ENCODE measurements at places on chromosomes 12 and 14.

DNA sequence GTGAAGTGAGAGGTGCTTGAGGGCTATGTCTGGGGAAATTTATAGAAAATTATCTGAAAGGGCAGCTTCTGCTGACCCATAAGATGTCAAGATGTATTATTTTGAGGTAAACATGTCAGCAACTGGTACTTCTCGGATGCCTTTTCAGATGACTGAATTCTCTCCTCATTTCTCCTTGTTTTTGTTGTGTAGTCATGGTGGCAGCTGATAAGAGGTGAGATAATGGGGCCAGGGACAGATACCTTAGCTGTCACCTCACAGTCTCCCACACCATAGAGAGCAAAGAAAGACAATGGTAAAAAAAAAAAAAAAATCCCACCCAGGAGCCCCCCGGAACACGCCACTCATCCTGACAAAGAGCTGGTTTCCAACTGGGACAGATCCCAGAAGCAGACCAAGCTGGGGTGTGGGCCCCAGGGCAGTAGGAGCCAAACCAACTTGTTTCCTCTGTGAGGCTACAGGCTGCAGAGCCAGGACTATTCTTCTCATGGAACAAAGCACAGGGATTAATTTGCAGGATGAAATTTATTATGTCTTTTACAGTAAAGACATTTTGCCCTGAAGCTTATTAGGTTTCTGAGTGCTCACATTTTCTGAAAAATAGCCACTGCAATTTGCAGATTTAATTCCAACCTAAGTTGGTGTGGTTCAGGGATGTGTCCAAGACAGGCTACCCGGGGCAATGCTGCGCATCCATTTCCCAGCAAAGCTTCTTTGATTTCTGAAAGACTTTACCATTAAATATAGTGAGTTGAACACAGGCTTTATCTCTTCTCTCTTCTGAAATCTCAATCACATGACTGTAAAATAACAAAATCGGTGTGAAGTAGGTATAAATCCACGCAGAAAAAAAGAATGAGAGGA is 52.2 kb downstream of the NDUFA12 start:
- DNase-seq, result no peak

DNA sequence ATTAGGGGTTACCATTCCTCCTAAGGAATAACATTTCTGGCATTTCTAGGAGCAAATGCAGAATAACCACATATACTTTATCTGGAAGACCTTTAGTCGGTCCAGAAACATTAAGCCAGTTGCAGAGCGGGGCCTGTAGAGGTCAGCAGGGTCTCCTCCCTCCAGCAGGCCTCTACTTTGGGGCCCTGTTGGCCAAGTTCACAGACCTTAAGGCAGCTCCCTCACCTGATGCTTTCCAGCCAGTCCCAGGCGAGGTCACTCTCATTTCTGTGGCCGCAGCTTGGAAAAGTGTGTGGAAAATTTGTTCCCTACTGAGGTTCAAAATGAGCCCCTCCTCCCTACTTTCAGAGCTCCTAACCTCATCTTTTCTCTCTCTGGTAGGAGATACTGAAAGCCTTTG is 74.1 kb downstream of the ESR2 start:
- DNase-seq, result no peak

GRCh38 chr12:130636370-130636769 is 79.7 kb downstream of the RIMBP2 start:
- DNase-seq, result no peak

- DNase-seq, result no peak
Measured at GRCh38 chr14:67536087-67536486, 3.0 kb downstream of the PLEKHH1 start.

GRCh38 chr12:121801595-121802484 is 2.0 kb upstream of the SETD1B start:
- DNase-seq, result no peak

GRCh38 chr14:93481758-93482157 is 51.0 kb downstream of the UNC79 start:
- no peak for DNase-seq

DNA sequence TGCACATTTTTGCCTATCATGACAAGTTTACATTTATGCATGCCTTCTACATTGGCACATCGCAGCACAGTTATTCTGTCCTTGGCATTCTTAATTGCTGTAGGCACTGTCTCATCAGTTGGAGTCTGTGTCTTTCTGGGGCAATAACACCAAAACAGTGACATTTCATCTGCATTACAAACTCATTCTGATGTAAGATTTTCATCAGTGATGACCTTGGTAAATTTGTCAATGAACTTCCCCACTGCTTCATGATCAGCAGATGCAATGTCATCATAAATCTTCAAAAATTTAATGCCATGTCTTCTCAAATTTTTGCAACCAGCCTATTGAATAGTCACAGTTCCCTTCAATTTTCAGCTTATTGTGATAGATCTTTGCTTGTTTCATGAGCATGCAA is 85.5 kb downstream of the CAPZA3 start:
- DNase-seq, result no peak

DNA sequence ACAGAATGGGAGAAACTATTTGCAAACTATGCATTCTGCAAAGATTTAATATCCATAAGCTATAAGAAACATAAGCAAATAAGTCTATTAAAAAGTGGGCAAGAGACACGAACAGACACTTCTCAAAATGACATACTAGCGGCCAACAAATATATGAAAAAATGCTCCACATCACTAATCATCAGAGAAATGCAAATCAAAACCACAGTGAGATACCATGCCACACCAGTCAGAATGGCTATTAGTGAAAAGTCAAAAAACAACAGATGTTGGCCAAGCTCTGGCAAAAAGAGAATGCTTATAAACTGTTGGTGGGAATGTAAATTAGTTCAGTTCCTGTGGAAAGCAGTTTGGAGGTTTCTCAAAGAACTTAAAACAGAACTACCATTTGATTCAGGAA is 121.3 kb downstream of the KCNMB4 start:
- no peak for DNase-seq

DNA sequence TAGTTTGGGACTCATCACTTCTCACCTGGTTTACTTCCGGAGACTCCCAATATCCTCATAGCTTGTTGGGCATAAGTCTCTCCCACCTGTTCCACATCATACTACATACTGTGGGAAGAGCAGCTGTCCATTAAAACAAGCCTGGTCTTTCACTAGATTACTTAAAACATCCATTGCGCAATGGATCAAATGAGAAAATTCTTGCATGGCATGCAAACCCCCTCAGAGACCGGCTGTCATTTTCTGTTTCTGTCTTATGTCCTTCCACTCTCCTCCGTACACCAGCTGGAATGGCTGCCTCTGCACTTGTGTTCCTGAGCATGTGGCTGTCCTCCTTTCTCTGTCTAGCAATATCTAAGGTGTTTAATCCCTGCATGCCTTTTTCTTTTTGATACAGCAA is 265.6 kb downstream of the TMEM117 start:
- DNase-seq, result no peak

DNA sequence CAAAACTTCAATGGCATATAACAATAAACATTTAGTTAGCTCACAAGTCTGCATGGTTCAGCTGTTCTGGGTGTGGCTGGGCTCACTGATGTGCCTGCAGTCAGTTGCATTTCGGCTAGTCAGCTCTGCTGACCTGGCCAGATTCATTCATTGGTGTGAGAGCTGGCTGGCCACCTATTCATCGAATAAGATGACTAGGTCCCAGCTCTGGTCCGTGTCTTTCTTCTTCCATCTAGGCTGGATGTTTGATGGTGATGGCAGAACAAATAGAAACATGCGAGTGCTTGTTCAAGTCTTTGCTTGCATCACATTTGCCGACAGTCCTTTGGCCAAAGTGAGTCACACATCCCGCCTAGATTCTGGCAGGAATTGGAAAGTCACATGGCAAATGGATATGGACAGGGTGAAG is 203.3 kb upstream of the CRY1 start:
- DNase-seq, result no peak

GRCh38 chr12:109266106-109266879 is 42.8 kb downstream of the FOXN4 start:
- DNase-seq, result no peak

- no peak for DNase-seq
Measured at GRCh38 chr12:57687862-57688261, 6.1 kb upstream of the OS9 start.

- no peak for DNase-seq
Measured at GRCh38 chr12:58368001-58368400, 426.6 kb downstream of the ATP23 start.

DNA sequence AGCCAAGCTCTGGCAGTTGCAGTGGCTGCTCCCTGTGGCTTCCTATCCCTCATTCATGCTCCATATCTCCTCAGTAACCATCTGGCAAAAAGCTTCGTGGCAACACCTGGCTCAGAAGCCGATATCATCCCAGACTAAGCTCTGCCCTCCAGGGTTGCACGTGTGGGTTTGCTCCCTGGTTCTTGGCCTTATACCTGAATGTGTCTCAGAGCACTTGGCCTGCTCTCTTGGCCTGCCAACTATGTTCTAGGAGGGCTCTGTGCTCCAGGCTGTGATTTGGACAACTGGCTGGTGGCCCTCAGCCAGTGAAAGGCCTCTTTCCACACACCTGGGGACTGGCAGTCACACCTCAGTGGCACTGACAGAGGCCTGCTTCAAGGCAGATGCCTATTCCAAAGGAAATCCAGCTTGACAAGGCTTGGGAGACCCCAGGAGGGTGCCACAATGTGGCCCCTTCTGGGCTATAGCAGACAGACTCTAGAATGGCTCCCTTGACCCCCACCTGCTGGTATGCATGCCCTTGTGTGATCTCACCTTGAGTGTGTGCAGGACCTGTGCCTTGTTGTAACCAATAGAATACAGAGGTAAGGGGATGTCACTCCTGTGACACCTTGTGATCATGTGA is 10.5 kb downstream of the PLD4 start:
- DNase-seq, result no peak

DNA sequence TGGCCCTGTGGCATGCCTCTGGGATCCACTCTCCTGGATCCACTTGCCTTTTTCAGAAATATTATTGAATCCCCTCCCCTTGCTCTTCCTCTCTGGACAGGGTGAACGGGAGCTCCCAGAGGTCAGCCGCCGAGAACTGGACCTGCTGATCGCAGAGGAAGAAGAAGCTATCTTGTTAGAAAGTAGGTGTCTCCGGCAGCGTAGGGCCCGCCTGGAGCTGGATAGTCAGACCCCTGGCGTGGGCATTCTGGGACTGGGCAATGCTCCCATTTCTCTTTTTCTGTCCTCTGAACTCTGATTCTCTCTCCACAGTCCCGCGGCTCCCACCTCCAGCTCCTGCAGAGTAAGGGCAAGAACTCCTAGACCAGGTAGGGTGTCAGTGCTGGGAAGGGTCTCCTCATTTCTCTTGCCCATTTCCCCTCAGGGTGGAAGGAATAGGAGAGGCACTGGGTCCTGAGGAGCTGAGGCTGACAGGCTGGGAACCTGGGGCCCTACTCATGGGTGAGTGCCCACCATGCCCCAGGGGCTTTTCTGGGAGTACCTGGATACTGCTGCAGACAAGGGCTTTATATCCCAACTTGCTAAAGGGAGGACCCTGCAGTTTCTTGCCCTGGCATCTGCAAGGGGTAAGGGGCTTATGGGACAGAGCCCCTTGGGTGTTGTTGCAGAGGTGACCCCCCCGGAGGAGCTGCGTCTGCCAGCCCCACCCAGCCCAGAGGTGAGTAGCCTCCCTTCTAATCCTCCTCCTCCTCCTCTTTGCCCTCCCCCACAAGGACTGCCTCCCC is 5.4 kb downstream of the REC8 start:
- DNase-seq, result no peak

- DNase-seq, result no peak
Measured at GRCh38 chr14:62847168-62847567, 198.1 kb downstream of the KCNH5 start.

DNA sequence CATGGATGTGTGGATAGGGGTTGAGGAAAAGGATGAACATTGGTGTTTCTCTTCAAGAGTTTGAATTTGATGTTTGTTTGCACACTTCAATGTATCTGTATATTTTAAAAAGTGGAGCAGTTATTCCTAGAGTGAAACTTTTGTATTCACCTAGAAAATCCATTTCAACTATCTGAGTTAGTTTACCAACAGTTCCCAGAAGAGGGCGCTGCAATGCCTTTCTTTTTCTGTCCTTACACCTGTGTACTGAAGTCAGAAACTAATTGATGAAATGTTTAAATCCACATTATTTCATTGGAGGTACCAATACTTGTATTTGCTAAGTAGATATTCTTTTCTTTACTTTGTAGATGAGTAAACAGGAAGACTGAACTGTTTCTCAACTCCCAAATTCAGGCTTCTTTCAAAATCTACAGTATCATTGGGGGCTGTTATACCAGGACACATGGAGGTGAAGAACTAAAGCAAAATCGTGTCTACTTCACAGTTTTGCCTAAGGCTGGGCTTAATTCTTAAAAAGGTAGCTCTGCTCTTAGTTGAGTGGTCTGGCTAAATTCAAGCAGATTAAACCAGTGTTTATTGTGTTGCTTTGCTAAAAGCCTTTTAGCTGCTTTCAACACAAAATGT is 26.6 kb upstream of the KLRB1 start:
- DNase-seq, result peak; percentile 49

DNA sequence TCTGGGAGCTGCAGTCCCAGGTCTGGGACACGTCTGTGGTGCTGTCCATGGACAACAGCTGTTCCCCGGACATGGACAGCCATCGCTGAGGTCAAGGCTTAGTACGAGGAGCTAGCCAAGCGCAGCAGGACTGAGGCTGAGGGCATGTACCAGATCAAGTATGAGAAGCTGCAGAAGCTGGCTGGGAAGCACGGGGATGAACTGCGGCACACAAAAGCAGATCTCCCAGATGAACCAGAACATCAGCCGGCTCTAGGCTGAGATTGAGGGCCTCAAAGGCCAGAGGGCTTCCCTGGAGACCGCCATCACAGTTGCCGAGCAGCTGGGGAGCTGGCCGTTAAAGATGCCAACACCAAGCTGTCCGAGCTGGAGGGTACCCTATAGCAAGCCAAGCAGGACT is 375.3 kb downstream of the SEC23A start:
- DNase-seq, result no peak

- DNase-seq, result no peak
Measured at GRCh38 chr12:122227341-122227740, 1.5 kb upstream of the DIABLO start.

- DNase-seq, result no peak
Measured at GRCh38 chr12:10395390-10395998, 5.7 kb upstream of the KLRK1 start.

DNA sequence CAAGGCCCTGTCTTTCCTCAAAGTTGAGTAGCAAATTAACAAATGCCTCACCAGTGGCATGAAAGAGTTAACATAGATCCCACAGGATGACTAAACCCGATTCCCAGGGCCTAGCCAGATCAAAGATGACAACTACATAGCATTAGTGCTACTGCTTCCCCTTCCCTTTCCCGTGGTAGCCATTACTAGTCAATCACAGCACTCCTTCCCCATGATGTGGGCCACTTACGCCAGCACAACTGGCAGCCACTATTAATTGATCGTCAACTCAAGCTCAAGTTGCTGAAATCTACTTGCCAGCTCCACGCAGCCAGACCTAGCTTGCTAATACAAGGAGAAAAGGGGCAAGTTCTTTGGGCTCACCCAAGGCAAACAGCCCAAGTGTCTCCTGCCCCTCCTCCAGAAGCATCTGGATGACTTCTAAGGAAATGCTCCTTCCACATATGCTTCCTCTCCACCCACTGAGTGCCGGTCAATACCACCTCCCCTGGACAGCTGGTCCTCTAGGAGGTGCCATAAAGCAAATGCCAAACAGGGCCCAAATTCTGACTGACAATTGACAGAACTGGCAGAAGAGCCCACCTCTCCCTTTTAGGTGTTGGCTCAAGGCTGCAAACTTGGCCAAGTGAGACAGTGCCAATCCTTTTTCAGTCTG is 72.6 kb downstream of the NUAK1 start:
- no peak for DNase-seq

- no peak for DNase-seq
Measured at GRCh38 chr12:69464428-69464827, 5.8 kb upstream of the FRS2 start.

- DNase-seq, result no peak
Measured at GRCh38 chr14:86091811-86092210, 561.9 kb downstream of the FLRT2 start.

GRCh38 chr12:82182601-82183190 is 175.5 kb downstream of the CCDC59 start:
- DNase-seq, result no peak

All from thymus (tissue), 14 donors.